ENCODE measurements at places on chromosomes 4 and X. TPM values are rescaled to one million over a fixed set of nuclear protein-coding genes. Genes with fewer than 3 reads are reported as not detected.

POF1B gene
- total RNA-seq: not detected

RNF212 gene
- total RNA-seq: not detected

GLRA2 gene
- total RNA-seq: 1.3 TPM

DNA sequence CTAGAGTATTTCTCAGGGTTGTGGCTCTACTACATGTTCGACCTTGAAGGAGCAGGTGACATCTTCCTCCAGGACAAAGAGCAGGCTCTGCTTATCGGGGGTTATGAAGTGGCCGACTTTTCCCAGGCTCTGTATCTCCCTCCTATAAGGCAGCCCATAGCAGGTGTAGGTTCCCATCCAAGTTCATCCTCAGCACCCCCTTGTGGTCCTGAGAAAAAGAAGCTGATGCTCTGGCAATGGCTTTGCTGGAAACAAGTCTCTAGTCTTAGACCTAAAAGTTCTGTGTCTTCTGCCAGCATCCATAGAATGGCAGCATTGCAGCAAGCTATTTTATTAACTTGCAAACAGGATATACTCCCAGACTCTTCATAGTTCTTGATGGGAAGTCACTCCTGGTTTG, 836.6 kb upstream of the PRKX start:
- DNase-seq: no peak

DNA sequence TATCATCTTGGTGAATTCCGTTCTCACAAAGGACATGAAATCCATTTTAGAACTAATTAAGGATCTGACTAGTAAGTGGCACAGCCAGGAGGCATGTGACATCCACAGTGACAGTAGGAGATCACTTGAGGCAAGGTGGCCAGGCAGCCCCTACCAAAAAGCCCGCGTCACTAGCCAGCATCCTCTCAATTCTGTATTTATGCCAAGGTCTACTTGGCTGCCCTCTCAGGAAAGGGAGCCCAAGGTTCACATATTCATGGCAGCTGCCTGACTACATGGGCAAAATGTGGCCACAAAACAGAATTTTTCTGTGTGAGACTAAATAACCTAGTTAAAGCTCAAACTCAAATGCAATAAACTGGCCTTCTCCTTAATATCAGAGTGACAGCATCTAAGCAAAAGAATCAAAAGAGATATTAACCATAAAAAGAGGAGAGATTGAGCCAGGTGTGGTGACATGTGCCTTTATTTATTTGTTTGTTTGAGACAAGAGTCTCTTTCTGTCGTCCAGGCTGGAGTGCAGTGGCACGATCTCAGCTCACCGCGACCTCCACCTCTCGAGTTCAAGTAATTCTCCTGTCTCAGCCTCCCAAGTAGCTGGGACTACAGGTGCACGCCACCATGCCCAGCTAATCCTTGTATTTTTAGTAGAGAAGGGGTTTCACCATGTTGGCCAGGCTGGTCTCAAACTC, 51.5 kb downstream of the SLC9A7 start:
- DNase-seq: no peak

DNA sequence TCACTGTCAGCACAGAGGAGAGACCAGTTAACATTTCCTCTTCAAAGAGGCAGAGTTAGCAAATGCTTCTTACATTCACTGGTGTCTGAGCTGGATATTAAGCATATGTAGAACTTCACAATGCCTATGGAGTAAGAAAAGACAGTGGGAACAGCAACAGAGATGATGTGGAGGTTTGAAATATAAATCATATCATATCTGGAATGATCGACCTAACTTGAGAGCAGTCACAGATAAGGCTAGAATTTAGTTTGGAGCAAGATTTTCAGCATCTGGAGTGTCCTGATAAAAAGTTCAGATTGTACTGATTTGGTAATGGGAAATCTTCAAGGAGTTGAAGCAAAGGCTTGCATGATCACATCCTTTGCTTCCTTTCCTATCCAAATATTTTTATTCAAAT, 90.5 kb upstream of the ANKRD50 start:
- no peak for DNase-seq

DNA sequence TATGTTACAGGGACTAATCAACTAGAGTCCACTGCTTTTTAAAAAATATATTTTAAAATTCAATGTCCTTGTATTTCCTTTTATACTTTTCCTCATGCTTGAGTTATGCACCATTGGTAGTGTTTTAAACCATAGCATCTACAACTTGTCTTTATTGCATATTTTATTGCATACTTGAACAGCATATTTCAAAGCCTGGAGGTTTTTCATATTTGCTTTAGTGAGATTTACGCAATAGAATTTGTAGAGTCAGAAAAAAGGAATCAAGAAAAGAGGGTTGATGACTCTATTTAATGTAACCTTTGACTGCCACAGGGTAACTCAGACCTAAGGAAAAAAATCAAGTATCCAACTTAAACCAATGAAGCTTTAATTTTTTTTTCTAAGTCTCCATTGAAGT, 1165.7 kb upstream of the IGFBP7 start:
- no peak for DNase-seq

DNA sequence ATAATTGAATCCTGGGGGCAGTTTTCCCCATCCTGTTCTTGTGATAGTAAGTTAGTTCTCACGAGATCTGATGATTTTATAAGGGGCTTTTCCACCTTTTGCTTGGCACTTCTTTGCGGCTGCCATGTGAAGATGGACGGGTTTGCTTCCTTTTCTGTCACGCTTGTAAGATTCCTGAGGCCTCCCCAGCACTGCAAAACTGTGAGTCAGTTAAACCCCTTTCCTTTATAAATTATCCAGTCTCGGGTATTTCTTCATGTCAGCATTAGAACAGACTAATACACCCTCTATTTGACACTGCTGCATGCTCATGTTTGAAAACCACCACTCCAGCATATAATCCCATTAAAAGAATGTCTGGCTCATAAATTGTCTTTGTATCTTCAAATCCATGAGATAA, 264.4 kb upstream of the ITM2A start:
- DNase-seq: peak; percentile 1

- DNase-seq: peak; percentile 93
These were observed 29.2 kb downstream of the IGFBP7 start for GRCh38 chr4:57080781-57081650.

GRCh38 chrX:19679787-19680186, 164.5 kb upstream of the MAP3K15 start:
- no peak for DNase-seq

DNA sequence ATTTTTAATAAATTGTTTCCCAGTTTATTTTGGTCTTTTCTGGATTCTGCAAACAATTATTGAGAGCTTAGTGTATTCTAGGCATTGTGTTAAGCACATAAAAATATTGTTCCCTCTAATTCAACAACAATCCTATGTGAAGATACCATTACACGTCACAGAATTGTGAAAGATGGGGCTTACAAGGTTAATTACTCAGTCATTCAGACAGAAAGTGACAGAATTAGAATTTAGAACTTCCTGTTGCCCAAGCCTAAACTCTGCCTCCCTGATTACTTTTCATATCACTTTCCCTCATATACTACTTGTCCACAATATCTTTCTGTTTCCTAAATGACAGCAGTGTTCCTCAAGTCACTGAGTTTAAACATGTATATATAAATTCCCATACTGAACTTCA, 186.7 kb upstream of the VEGFC start:
- DNase-seq: no peak

GRCh38 chr4:74536557-74536956, 91.6 kb downstream of the AREG start:
- DNase-seq: no peak

All from Caki2 (cell line).